Tibial artery (tissue), 4 donors: ENCODE measurements at places on chromosomes 7 and 10.
A peak's percentile ranks its signal among the peaks of the same experiment; 100 is the strongest.

DNA sequence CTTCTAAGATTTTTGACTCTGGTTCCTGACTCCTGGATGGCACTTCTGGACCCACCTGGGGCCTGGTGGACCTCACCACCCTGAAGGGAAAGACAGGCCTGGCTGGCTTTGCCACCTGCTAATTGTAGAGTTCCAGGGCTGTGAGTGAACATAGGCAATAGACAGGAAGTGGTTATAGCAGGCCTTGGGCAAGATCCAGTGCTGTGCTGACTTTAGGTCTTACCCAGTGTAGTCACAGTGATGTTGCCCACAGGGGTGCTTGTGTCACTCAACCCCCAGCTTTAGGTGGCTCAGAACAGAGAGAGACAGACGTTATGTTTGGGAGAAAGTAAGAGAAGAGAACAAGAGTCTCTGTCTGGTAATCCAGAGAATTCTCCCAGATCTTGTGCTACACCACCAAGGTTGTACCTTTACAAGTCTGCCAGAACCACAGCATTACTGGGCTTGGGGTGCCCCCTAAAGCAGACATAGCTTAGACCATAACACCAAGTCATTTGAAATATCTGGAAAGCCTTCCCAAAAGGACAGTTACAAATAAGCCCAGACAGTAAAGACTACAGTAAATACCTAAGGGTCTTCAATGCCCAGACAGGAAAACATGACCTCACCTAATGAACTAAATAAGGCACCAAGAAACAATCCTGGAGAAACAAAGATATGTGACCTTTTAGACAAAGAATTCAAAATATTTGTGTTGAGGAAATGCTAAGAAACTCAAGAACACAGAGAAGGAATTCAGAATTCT, 303.4 kb downstream of the PCLO start:
- H3K27ac ChIP-seq = no peak overlapping the region
- no peaks in the 10 kb centered on the region for H3K36me3 ChIP-seq
- H3K4me3 ChIP-seq = no peak overlapping the region
- no peaks in the 10 kb centered on the region for H3K4me1 ChIP-seq
- no peaks in the 10 kb centered on the region for H3K27me3 ChIP-seq

DNA sequence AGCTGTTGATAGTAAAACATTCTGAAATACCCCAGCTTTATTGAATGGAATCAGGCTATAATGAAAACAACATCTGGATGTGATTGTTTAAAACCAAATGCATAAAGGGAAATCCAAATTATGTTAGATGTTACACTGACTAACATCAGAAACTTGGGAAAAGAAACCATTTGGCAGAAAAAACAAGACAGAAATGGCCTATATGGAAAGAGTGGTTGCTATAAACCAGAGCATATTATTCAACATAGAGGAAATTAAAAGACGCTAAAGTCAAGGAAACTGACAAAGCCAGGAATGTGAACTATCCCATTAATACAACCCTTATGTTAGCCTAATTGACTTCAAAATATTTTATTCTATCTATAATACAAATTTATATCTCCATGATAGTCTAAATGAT, 53.0 kb upstream of the CABCOCO1 start:
- H3K27ac ChIP-seq = no peak overlapping the region
- no peaks in the 10 kb centered on the region for H3K36me3 ChIP-seq
- H3K4me1 ChIP-seq = peaks cover 22% of the 10 kb centered on the region
- H3K27me3 ChIP-seq = no peaks in the 10 kb centered on the region
- H3K4me3 ChIP-seq = no peak overlapping the region

DNA sequence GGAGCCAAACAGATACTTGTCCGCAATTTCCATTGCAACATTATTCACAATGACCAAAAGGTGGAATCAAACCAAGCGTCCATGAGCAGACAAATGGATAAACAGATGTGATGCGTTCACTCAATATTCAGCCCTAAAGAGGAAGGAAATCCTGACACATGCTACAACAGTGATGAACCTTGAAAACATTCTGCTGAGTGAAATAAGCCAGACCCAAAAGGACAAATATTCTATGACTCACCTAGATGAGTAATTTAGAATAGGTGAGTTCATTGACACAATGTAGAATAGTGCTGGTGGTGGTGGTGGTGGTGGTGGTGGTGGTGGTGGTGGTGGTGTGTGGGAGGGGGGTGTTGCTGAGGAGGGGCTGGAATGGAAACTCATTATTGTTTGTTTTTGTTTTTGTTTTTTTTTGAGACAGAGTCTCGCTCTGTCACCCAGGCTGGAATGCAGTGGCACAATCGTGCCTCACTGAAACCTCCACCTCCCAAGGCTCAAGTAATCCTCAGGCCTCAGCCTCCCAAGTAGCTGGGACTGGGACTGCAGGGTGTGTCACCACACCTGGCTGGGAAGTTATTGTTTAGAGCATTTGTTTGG, 28.6 kb downstream of the SMKR1 start:
- no peak overlapping the region for H3K4me3 ChIP-seq
- H3K27me3 ChIP-seq = peaks cover 10% of the 10 kb centered on the region
- DNase-seq = no peak
- no peak overlapping the region for H3K27ac ChIP-seq
- no peaks in the 10 kb centered on the region for H3K4me1 ChIP-seq

DNA sequence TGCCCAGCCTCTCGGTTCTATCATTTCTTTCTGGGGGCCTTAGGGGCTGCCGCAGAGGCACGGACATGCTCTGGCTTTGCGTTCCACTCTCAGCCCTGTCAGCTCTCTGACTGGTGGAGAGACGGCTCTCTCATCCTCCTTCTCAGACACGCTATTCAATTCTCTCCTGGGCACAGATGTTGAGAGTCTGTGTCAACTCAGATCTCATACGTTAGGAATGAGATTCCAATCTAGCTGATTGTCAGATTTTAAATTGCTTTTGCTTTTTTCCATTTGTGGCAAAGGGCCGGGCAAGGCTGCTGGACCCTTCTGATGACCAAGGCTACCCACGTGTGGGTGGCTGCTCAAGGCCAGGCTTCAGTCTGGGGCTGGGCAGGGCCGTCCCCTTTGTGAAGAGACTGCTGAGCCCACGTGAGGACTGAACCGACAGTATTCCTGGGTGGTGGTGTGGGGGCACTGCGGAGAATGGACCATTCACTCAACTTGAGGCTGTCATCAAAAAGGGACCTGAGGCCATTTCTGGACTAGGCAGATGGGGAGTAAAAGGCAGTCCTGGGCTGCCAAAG, 71.5 kb downstream of the CLEC2L start:
- no peak overlapping the region for H3K4me3 ChIP-seq
- no peak for DNase-seq
- H3K27me3 ChIP-seq = no peaks in the 10 kb centered on the region
- no peak overlapping the region for H3K27ac ChIP-seq
- H3K36me3 ChIP-seq = peaks cover 84% of the 10 kb centered on the region

- no peak overlapping the region for H3K27ac ChIP-seq
- no peak for DNase-seq
- H3K4me1 ChIP-seq = no peaks in the 10 kb centered on the region
- H3K36me3 ChIP-seq = no peaks in the 10 kb centered on the region
These were observed 88.0 kb downstream of the PTPN20 start for GRCh38 chr10:46999217-46999616.

GRCh38 chr7:26657206-26657641, 207.2 kb downstream of the SKAP2 start:
- no peak overlapping the region for H3K4me3 ChIP-seq
- no peaks in the 10 kb centered on the region for H3K36me3 ChIP-seq
- no peak for DNase-seq
- H3K27me3 ChIP-seq = peaks cover 3% of the 10 kb centered on the region
- no peaks in the 10 kb centered on the region for H3K4me1 ChIP-seq

- H3K36me3 ChIP-seq = no peaks in the 10 kb centered on the region
- H3K4me1 ChIP-seq = no peaks in the 10 kb centered on the region
- no peaks in the 10 kb centered on the region for H3K27me3 ChIP-seq
- no peak overlapping the region for H3K4me3 ChIP-seq
- no peak overlapping the region for H3K27ac ChIP-seq
These were observed 249.3 kb upstream of the ZMIZ1 start for GRCh38 chr10:78819361-78820006.

DNA sequence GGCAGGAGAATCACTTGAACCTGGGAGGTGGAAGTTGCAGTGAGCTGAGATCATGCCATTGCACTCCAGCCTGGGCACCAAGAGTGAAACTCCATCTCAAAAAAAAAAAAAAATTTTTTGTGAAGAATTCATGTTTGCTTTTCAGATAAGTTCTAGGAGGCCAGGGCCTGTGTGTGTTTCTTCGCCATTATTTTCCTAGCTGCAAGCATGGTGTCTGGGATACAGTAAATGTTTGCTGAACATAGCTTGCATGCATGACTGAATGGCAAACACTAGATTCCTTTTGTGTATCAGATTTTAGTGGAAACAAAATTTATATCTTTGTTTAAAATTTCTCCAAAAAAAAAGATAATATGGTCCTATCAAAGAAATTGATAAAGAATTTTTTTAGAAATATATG, 9.7 kb upstream of the MACC1 start:
- H3K27ac ChIP-seq = no peak overlapping the region
- H3K27me3 ChIP-seq = no peaks in the 10 kb centered on the region
- no peak overlapping the region for H3K4me3 ChIP-seq
- no peaks in the 10 kb centered on the region for H3K4me1 ChIP-seq

- H3K4me1 ChIP-seq = peaks cover 9% of the 10 kb centered on the region
- H3K27ac ChIP-seq = no peak overlapping the region
- no peak for DNase-seq
- H3K36me3 ChIP-seq = no peaks in the 10 kb centered on the region
- H3K27me3 ChIP-seq = no peaks in the 10 kb centered on the region
These were observed 440.4 kb downstream of the PLXNA4 start for GRCh38 chr7:132135746-132136385.

GRCh38 chr10:88064608-88065382, 201.4 kb downstream of the PTEN start:
- H3K4me1 ChIP-seq = peaks cover 26% of the 10 kb centered on the region
- H3K27me3 ChIP-seq = no peaks in the 10 kb centered on the region
- peak overlapping the region; percentile 75 for H3K27ac ChIP-seq
- peak; percentile 75 for DNase-seq
- H3K4me3 ChIP-seq = no peak overlapping the region

DNA sequence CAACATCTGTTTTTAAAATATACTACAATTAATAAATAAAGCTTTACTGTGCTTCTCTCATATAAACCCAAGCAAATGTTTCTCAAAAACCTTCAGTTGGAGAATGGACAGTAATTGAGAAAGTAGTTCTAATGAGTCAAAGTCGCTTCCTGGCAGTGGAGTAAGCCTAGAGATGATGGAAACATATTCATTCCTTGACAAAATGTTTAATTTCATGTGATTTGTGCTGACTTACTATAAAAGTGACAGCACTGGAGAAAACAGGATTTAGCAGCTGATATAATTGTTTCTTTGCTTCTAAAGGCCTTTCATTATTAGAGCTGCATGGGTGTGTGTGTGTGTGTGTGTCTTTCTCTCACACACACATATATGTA, 9.0 kb downstream of the ELMO1 start:
- no peaks in the 10 kb centered on the region for H3K36me3 ChIP-seq
- H3K4me1 ChIP-seq = no peaks in the 10 kb centered on the region
- H3K27ac ChIP-seq = no peak overlapping the region
- H3K4me3 ChIP-seq = no peak overlapping the region

DNA sequence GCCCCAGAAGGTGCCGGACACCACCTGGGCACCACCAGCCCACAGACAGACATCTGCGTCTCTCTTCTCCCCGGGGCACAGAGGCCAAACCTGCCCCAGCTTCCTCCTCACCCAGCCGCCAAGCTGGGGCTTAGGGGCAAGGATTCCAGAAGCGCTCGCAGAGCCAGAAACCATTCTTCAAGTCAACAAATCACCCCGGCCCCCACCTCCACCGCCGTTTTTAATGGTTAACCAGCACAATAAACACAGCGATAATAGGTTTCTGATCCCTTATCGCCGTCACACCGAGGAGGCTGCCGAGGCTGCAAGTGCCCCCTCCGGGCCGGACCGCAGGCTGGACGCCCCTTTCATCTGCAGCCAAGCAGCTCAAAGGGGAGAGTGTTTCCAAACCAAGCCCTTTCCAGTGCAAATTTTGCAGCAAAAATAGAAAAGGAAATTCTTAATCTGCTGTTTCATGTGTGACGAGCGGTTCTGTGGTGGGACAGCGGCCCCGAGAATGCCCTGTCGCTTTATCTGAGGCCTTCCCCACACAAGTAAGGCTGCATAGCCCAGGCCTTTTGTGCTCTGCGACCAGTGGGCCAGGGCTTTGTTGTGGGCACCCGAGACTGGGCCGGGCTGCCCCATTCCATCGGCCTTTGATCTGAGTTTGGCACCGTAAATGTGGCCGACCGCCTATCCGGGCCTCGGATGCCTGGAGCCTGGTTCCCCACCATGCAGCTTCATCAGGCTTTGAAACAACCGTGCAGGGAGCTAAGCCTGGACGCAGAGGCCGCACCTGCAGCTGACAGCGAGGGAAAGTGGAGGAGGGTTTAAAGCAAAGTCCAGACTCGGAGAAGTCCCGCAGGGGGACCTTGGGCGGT, 83.2 kb downstream of the FOXL3 start:
- peaks cover 24% of the 10 kb centered on the region for H3K27me3 ChIP-seq
- peak; percentile 53 for DNase-seq
- no peak overlapping the region for H3K4me3 ChIP-seq

DNA sequence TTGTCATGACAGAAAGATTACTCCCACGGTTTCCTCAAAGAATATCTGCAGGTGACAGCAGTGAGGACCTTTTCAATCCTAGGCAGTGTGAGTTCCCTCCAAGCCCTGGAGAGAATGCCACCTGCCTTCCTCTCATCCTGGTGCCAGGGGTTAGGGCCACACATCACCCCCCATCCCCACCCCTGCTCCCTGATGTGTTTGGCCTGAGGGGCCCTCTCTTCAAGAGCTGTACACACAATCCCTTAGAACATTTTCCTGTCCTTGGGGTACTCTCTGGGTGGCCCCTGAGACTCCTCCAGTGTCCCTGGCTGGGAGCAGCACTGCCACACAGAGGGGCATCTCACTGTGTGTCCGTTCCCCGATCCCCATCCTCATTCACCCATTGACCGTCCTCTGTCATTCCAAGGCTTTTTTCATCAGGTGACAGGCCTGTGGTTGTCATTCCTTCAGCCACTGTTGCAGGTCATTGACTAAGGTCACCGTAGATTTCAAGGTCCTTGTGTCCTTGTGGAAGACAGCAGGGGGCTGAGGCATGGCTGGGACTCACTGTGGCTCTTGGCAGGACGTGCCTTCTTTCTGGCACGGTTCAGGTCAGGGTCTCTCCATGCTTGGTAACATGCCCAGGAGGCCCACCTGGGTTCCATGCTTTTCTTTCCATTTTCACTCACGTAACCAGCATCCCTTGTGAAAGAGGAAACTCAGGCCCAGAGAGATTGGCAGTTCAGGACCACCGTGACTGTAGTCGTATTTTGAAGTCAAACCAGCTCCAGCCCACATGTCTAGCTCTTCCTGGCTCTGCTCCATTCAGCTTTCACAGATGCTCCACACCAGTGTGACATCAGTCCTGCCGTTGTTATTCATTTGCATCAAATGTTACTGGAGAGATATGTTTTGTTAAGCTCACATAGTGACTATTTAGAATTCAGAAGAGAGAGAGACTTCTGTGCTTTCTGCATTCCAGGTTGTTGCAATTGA, 26.8 kb upstream of the BTBD16 start:
- no peaks in the 10 kb centered on the region for H3K27me3 ChIP-seq
- H3K4me3 ChIP-seq = no peak overlapping the region
- H3K4me1 ChIP-seq = no peaks in the 10 kb centered on the region
- no peak for DNase-seq
- peaks cover 85% of the 10 kb centered on the region for H3K36me3 ChIP-seq
- no peak overlapping the region for H3K27ac ChIP-seq

GRCh38 chr10:112475575-112476218, 28.7 kb downstream of the VTI1A start:
- H3K27me3 ChIP-seq = no peaks in the 10 kb centered on the region
- H3K4me1 ChIP-seq = no peaks in the 10 kb centered on the region
- H3K36me3 ChIP-seq = no peaks in the 10 kb centered on the region
- no peak overlapping the region for H3K27ac ChIP-seq
- H3K4me3 ChIP-seq = no peak overlapping the region
- DNase-seq = no peak
